ENCODE measurements at places on chromosomes 5 and 9.

DNA sequence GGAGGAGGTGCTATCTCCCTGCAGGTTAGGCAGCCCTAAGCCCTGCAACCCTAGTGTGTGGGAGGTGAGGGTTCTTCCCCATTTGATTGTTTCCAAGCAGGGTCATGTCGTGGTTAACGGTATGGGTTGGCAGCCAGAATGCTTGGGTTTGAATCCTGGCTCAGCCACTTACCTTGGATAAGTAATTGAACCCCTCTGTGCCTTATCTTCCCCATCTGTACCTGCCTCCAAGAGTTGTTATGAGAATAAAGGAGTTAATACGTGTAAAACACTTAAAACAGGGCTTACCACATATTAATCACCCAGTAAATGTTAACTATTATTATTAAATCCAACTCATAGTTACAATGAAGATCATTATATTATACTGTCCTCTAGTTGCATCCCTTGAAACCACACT is 52.2 kb upstream of the SPATA31E1 start:
- no peak for DNase-seq

DNA sequence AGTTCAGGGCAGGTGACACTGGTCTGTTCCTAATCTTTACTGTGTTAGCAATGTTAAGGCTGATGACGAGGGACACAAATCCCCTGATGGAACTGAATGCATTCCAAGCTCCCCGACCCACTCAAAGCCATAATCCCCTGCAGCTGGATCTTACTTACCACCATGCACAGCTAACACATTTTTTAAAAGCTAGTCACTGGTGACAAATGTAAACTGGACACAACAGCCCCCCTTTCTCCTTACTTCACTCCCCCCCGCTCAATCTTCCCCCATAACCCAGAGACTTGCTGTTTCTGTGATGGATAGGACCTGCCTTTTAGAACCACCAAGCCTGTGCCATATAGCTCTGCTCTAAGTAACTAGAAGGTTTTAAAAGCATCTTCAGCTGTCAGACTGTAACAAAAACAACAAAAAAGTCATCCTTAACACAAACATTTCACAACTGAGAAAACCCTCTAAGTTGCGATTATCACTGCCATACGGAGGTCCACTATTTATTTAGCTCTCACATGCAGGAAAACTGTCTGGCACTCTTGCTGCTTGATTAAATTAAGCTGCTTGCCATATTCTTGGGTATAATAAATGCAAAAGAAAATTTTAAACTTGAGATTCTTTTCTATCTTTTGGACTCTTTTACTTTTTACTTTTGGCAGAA is 44.4 kb downstream of the BNC2 start:
- DNase-seq = no peak

GRCh38 chr5:130077007-130077406 is 172.7 kb downstream of the CHSY3 start:
- DNase-seq = no peak

DNA sequence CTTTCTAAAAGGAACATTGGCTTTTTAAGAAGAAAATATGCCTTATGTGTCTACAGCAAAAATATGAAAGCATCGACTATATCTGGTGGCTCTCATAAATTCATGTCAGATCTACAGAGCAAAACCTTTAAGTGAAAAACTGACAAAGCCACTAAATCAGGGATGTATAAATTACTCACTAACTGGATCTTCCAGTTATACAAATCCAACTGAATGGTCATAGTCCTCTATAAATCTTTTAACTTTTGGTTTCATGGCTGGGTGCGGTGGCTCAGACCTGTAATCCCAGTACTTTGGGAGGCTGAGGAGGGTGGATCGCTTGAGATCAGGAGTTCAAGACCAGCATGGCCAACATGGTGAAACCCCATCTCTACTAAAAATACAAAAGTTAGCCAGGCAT is 29.2 kb upstream of the GZMA start:
- no peak for DNase-seq

DNA sequence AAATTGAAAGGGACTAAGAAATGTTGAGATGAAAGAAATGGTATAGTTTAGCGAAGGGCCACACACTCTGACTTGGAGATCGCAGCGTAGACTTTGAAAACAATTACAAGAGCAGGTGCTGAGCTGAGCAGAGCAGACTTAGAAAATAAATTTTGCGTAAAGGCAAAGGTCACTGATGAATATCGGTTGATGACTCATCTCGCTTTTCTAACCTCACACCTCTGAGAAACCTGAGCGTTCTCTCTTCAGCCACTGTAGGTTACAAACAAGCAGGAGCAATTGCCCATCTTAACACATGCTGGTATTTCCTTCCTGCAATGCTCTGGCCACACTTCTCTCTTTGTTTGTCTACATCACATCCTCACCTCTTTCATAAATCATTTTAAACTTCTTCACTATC is 190.6 kb upstream of the C9orf72 start:
- no peak for DNase-seq

DNA sequence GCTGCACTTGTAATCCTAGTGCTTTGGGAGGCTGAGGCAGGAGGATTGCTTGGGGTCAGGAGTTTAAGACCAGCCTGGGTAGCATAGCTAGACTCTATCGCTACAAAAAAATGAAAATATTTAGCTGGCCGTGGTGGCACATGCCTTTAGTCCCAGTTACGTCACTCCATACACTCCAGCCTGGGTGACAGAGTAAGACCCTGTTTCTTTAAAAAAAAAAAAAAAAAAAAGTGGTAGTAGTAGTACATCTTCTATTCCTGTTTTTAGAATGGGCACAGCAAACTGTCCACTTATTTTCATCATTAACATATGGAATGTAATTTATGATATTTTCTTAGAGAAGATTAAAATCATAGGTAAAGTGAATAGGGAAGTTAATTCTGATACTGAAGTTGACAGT is 48.2 kb downstream of the TRIO start:
- DNase-seq = no peak

DNA sequence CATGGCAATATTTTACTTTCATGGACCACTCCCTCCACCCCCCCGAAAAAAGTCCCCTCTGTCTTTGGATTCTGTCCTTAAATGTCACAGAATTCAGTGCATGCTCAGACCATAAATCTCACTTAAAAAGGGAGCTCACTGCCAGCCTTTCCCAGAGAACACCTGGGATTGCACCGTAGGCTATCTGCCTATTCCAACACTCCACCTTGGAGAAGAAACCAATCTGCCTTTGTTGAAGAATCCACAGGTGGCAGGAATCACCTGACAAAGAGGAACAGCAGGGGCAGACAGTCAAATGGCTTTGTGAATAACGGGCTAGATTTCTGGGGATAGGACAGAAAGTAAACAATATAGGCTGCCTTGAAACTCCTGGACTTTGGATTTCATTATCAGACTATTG is 306.7 kb upstream of the BRINP1 start:
- no peak for DNase-seq

DNA sequence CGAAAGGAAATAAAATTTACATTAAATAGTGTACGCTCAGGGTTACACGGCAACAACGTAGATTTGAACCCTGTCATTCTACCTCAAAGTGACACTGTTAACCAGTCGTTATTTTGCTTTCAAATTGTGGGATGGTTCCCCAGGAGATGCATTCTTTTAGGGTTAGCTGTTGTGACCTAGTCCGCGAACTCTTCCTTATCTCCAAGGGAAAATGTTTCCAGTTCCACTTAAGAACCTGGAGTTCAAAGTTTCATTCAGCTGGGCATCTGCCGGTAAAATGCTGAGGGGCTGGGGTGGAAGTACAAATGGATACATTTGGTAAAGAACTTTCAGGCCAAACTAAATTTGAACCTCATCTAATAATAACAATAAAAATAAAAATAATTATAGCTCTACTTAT is 264.6 kb downstream of the NR3C1 start:
- DNase-seq = no peak

GRCh38 chr9:123246534-123246933 is 21.9 kb downstream of the STRBP start:
- DNase-seq = no peak

Data from stimulated activated CD4-positive, alpha-beta T cell treated with anti-CD3 and anti-CD28 coated beads, Interleukin-4, amount 100 ng/mL, for 48 hours (primary cell).